ENCODE measurements at places on chromosomes 5 and 9. TPM values are rescaled to one million over a fixed set of nuclear protein-coding genes. Genes with fewer than 3 reads are reported as not detected.

- ATAC-seq: no peak
Measured at GRCh38 chr9:18821788-18822187, 211.2 kb downstream of the SAXO1 start.

GRCh38 chr5:9851458-9851857, 221.3 kb upstream of the TAS2R1 start:
- ATAC-seq: no peak

GRCh38 chr5:53556001-53556400, 4.4 kb upstream of the NDUFS4 start:
- ATAC-seq: no peak

- ATAC-seq: no peak
Measured at GRCh38 chr5:150258130-150258529, 31.4 kb downstream of the CAMK2A start.

- no peak for ATAC-seq
Measured at GRCh38 chr5:41325074-41325473, 111.7 kb upstream of the C6 start.

DNA sequence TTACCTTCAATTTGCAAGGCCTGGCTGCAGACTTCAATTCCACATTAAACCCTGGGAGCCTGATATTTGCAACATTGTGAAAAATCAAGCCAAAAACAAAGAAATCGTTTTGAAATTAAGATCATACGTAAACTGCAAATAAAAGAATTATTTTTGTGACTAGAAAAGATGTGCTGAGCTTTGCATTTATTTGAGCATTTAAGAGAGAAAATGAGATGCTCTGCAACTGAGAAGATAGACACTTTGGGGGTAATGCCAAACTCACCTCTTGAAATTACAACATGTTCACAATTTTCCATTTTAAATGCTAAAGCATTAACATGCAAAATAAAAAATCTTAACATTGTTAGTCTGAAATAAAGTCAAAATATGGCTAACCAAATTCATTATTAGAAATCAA, 46.6 kb downstream of the CSNK1A1 start:
- no peak for ATAC-seq

DNA sequence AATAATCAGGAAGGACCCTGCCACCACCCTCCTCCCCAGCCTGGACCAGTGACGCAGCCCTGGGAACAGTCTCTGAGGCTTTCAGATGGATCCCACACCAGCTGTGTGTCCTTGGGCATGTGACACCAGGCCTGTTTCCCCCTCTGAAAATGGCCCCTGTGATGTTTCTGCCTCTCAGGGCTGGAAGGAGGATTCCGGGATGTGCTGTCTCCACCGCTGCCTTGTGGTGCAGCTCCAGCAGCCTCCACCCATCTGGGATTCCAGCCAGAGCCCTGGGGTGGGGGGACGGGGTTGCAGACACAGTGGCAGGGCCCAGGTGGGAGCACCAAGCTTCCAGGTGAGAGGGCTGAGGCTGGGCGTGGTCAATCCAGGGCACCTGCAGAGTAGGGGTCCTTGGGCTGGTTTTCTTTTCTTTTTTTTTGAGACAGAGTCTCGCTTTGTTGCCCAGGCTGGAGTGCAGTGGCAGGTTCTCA, 179.7 kb upstream of the IER5L start:
- no peak for ATAC-seq

- ATAC-seq: no peak
Measured at GRCh38 chr5:136025900-136026299, 2.9 kb upstream of the TGFBI start.

The FAM114A2 gene
- 23.2 TPM for total RNA-seq

The IRGM gene
- total RNA-seq: 1.4 TPM

The POMT1 gene
- total RNA-seq: 73.7 TPM

The SLC36A3 gene
- total RNA-seq: not detected

The ADAMTSL1 gene
- not detected for total RNA-seq

The PDLIM4 gene
- not detected for total RNA-seq
